ENCODE measurements at places on chromosomes 1 and 21.

DNA sequence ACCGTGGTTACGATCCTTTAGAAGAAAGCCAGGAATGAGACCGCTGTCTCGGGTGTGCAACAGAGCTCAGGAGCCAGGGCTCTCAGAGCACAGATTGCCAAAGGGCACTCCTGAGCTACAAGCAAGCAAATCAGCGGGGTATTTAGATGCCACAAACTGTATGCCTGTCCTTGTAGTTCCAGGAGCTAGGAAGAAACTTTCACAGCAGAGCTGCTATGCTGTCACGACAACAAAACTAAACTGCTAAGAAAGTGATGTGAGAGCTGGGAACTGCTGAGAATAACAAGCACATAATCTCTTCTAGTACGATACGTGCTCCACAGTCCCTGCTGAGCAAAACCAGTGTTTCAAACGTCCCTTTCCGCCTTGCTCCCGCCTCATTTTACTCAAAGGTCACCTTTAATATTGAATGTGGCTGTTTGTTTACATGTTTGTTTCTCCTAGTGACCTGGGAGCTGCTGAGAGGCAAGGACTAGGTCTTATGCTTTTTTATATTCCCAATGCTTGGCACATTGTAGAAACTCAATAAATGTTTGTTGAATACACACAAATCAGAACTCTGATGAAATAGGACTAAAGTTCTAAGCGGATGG is 14.7 kb downstream of the GREM2 start:
- no peak for DNase-seq

DNA sequence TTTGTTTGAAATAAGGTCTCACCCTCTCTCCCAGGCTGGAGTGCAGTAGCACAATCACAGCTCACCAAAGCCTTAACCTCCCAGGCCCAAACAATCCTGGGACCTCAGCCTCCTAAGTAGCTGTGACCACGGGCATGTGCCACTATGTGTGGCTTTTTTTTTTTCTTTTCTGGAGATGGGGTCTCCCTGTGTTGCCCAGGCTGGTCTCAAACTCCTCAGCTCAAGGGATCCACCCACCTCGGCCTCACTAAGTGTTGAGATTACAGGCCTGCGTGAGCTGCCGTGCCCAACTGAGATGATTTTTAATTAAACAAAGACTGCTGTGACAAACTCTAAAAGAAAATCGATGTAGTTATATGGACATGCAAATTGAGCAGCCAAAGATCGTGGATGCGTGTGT is 768.4 kb upstream of the ADGRL2 start:
- no peak for DNase-seq

- DNase-seq, result no peak
These were observed 3.3 kb downstream of the SH3BP5L start for GRCh38 chr1:248822148-248823032.

GRCh38 chr1:234535218-234535617 is 56.2 kb upstream of the TARBP1 start:
- DNase-seq, result no peak

- DNase-seq, result no peak
These were observed 96.6 kb downstream of the SLC44A5 start for GRCh38 chr1:75514270-75514669.

Data from stimulated activated CD8-positive, alpha-beta memory T cell treated with anti-CD3 and anti-CD28 coated beads, Interleukin-4, amount 100 ng/mL, for 1 hour (primary cell).